Endothelial cell (in vitro differentiated cells): ENCODE measurements at places on chromosomes 7 and 10. TPM values are rescaled to one million over a fixed set of nuclear protein-coding genes. Genes with fewer than 3 reads are reported as not detected.

Gene CABCOCO1
- total RNA-seq: 0.28 TPM

- H3K4me3 ChIP-seq: no peak overlapping the region
- peaks cover 9% of the 10 kb centered on the region for H3K4me1 ChIP-seq
- no peak overlapping the region for H3K27ac ChIP-seq
- H3K27me3 ChIP-seq: no peaks in the 10 kb centered on the region
These were observed 266.1 kb upstream of the KLF6 start for GRCh38 chr10:4051011-4051640.

DNA sequence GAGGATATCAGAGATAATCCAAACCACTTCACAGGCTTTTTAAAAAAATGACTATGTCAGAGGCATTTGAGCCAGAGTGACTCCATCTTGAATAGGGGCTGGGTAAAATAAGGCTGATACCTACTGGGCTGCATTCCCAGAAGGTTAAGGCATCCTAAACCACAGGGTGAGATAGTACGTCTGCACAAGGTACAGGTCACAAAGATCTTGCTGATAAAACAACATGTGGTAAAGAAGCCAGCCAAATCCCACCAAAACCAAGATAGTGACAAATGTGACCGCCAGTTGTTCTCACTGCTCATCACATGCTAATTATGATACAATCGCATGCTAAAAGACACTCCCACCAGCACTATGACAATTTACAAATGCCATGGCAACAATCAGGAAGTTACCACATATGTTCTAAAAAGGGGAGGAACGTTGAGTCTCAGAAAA is 177.5 kb downstream of the RAPGEF5 start:
- peaks cover 6% of the 10 kb centered on the region for H3K27me3 ChIP-seq
- peak overlapping the region; percentile 58 for H3K4me3 ChIP-seq
- H3K36me3 ChIP-seq: peaks cover 52% of the 10 kb centered on the region
- peaks cover 32% of the 10 kb centered on the region for H3K4me1 ChIP-seq
- H3K27ac ChIP-seq: no peak overlapping the region
- no peak for DNase-seq

GRCh38 chr7:50665403-50666123 is 100.4 kb upstream of the DDC start:
- DNase-seq: no peak
- H3K4me1 ChIP-seq: peaks cover 41% of the 10 kb centered on the region
- H3K36me3 ChIP-seq: peaks cover 46% of the 10 kb centered on the region
- H3K4me3 ChIP-seq: no peak overlapping the region
- no peak overlapping the region for H3K27ac ChIP-seq

DNA sequence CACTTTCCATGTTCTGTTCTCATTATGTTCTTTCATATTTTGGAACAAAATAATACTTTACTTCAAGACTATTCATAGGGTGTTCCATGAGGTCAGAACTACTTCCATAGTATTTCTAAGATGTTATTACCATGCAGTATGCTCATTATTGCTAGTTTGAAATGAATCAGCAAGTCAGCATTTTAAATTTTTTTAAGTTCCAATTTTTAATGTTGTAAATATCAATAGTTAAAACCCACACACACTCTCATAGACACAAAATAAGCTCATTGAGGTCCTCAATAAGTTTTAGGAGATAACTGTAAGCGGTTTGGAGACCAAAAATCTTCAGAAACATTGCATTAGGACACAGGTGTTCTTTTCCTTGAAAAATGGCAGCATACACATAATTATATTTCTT is 550.7 kb downstream of the AUTS2 start:
- no peak overlapping the region for H3K27ac ChIP-seq
- H3K4me1 ChIP-seq: peaks cover 11% of the 10 kb centered on the region
- no peaks in the 10 kb centered on the region for H3K27me3 ChIP-seq

DNA sequence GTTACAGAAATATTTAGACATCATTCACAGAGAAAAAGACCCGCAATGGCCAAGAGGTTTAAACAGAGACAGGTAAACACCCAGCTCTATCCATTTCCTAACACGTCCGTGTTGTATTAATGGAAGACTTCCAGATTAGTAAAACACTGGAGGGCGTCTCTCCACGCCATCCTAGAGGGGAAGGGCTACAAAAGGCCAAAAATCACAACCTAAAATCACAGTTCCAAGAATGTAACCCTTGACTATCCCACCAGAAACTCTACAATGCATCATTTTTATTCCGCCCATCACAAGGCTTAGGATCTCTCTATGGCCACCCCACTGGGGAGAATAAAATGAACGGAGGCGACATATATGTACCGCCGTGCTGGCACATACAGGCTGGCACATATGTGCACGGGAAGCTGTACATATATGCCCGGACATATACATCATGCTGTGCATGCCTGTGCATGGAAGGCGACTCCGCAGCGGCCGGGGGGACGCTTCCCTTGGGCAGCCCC is 734 bp downstream of the PCLO start:
- H3K4me3 ChIP-seq: peak overlapping the region; percentile 94
- peaks cover 7% of the 10 kb centered on the region for H3K4me1 ChIP-seq
- H3K27ac ChIP-seq: no peak overlapping the region
- H3K27me3 ChIP-seq: peaks cover 2% of the 10 kb centered on the region

DNA sequence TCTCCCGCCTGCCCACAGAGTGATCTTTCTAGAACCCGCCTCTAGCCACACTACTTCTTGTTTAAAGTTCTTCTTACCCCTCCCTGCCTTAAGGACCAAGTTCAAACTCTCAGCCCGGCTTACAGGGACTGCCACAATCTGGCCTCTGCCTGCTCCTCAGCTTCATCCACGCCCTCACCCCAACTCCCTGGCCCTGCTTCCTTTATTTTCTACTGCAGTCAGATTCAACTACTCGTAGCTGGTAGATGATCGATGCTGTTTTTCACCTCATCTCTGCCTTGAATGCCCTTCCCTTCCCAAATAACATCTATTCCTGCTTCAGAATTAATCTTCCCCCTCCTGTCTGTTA is 508.5 kb downstream of the RPS24 start:
- H3K27ac ChIP-seq: peak overlapping the region; percentile 70
- no peaks in the 10 kb centered on the region for H3K27me3 ChIP-seq
- H3K36me3 ChIP-seq: no peaks in the 10 kb centered on the region
